ENCODE measurements at places on chromosomes 5 and 9. TPM values are rescaled to one million over a fixed set of nuclear protein-coding genes. Genes with fewer than 3 reads are reported as not detected.

Gene GFI1B
- not detected for total RNA-seq

Gene GABRA1
- total RNA-seq, result not detected

Gene GLDC
- total RNA-seq, result 68.8 TPM

Gene ANKRD20A1
- 0.17 TPM for total RNA-seq

Gene CERCAM
- total RNA-seq, result 49.1 TPM

Gene PCAT7
- total RNA-seq, result not detected

Gene SLC30A5
- 53.5 TPM for total RNA-seq

Gene WNK2
- total RNA-seq, result 1.0 TPM

Gene SLC4A9
- not detected for total RNA-seq

Gene PCDHB13
- total RNA-seq, result 0.23 TPM

Gene CDX1
- total RNA-seq, result not detected

Gene CDKN2B-AS1
- not detected for total RNA-seq

Gene TLN1
- 114 TPM for total RNA-seq

DNA sequence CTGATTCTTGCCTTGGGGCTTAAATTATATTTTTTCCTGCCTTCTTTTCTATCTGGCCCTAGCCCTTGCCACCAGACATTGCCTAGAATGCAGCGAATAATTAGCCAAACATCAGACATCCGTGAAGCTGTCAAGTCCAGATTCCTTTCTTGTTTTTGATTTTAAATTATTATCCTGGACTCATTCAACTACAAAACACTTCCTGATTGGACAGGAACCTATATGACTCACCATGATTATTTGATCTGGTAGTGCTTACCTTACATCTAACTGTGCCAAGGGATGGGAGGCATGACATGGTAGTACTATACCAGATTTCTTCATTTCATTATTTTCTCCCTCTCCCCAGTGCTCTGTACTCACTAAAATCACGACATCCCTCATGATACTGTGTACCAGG, 829.6 kb downstream of the TLR4 start:
- DNase-seq, result no peak

DNA sequence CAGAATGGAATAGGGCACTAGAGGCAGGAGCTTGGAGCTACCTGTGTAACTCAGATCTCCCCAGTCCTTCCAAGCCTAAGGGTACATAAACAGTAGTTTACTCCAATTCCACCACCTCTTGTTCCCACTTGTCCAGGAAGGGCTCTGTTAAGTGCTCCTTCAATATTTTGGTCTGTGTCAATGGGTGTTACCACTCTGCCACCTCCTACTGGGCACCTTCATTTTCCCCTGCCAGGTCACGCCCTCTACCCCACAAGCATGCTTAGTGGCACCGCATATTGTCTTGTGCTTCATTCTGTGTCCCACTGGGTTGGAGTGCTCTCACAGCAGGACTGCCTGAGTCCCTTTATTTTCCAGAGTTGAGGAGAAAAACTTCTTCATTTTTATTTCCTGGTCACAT, 459.8 kb downstream of the ARHGEF28 start:
- DNase-seq, result no peak

GRCh38 chr9:126471084-126471624, 142.6 kb upstream of the LMX1B start:
- DNase-seq, result no peak

DNA sequence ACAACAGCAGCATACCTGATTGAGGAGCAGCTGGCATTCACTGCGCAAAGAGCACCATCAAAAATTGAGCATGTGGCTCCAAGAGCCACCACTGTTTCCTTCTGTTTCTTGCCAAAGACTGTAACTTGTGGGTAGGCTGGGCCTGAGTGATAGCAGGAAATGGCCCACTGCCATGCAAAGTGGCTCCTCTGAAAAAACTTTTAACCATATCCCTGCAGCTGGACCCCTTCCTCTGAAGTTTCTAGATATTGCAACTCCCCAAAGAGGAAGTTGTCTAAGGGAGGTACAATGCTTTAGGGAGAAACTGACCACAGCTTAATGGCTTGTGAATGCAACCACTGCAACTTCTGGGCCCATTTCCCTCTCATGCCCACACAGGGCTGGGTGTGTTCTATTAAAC, 355.4 kb upstream of the PDE4D start:
- DNase-seq, result no peak

DNA sequence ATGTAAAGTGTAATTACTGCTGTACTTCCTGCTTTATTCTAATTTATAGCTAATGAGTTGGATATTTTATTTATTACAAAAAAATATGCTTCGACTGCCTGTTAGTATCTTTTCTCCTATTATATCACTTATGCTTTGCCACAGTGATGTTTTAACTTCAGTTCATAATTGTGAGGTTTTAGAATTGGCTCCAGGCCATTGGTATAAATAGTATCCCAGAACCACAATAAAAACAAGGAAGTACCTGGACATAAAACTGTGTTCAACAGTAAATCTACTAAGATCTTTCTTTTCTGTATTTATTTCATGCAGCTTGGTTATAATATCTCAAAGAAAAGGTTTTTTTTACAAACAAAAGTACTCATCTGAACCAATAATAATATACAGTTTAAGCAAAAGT, 354.3 kb upstream of the CDH9 start:
- no peak for DNase-seq

- DNase-seq, result no peak
Measured at GRCh38 chr5:59126708-59127573, 544.1 kb downstream of the RAB3C start.

GRCh38 chr5:73998489-73998888, 372.5 kb downstream of the ARHGEF28 start:
- no peak for DNase-seq

DNA sequence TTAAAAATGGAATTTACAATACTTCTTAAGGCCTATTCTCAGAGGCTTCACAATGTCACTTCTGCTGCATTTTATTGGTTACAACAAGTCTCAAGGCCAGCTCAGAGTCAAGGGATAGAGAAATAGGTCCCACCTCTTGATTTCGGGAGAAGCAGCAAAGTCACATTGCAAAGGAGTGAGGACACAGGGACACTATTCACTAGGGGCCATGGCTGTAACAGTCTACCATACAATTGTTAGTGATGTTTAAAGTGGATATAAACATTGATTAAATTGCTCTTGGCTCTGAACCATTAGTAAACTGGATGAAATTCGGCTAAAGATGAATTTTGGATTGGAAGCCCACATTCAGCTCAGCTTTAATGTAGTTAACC, 21.7 kb upstream of the CMBL start:
- DNase-seq, result no peak

DNA sequence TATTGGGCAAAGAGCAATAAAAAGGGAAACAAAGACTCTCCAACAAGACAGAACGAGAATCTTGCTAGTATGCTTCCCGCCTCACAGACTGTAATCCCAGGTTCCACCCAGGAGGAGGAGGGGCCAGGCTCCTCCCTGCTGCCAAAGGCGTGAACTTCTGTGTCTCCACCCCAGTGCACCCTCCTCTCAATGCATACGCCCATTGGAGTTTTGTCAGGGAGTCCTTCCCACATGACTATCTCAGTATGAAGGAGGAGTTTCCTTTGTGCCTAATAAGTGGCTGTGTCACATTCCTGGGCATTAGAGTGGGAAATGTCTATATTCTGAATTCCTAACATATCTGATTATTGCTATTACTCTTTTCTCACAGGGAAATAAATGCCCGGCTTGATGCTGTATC, 106.4 kb upstream of the DHFR start:
- DNase-seq, result no peak

GRCh38 chr5:16800477-16800876, 135.6 kb downstream of the MYO10 start:
- DNase-seq, result no peak

- no peak for DNase-seq
Measured at GRCh38 chr9:94490465-94490864, 64.4 kb upstream of the PCAT7 start.

GRCh38 chr5:112445626-112446350, 26.7 kb upstream of the EPB41L4A start:
- no peak for DNase-seq

DNA sequence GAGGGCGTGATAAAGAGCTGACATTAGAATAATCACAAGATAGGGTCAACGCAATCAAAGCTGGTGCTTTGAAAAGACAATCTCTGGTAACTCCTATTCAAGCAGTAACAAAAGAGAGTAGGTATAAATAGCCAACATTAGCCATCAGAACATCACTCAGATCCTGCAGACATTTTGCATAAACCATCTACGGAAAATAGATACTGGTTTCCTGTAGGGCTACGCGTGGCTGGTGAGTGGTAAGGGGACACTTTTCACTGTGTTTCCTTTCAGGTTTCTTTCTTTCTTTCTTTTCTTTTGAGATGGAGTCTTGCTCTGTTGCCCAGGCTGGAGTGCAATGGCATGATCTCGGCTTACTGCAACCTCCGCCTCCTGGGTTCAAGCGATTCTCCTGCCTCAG, 22.3 kb downstream of the TTF1 start:
- no peak for DNase-seq

DNA sequence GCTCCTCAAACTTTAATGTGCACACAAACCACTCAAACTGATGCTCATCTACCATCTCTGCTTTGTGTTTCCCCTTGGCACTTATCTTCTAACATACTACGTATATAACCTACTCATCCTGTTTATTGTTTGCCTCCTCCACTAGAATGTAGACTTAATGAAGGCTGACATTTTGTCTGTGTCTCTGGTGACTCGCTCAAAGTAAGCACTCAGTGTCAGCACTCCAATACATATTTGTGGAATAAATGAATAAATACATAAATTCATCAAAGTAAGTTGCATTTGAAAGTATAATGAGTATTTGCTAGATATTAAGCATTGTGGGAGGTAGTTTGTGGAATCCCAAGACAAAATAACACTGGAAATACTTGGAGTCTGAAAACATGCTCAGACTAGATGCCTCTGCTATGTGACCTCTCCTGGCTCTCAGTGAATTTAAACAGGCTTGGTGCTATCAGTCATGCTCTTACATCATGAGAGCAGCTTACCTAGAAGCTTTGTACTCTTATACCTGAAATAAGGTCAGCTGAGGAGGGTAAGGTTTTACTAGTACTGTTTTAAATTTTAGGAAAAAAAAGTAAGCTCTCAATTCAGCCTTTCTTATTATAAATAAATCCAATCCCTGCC, 37.0 kb upstream of the RANBP6 start:
- DNase-seq, result no peak

DNA sequence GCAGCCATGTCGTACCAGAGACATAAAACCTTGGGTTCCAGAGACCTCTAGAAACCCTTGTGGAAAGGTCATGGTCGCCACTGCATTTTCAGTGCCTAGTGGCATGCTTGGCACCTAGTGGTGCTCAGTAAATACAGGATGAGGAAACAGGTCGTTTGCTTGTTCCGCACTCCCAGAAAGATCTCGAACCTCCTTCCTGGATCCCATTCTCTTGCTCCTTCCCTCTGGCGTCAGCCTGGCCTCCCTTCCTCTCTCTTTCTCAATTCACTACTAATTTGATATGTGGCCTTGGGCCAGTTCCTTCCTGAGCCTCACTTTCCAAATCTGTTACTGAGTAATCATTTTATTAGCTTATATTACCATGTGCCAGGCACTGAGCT, 4.4 kb downstream of the NDST1 start:
- no peak for DNase-seq

DNA sequence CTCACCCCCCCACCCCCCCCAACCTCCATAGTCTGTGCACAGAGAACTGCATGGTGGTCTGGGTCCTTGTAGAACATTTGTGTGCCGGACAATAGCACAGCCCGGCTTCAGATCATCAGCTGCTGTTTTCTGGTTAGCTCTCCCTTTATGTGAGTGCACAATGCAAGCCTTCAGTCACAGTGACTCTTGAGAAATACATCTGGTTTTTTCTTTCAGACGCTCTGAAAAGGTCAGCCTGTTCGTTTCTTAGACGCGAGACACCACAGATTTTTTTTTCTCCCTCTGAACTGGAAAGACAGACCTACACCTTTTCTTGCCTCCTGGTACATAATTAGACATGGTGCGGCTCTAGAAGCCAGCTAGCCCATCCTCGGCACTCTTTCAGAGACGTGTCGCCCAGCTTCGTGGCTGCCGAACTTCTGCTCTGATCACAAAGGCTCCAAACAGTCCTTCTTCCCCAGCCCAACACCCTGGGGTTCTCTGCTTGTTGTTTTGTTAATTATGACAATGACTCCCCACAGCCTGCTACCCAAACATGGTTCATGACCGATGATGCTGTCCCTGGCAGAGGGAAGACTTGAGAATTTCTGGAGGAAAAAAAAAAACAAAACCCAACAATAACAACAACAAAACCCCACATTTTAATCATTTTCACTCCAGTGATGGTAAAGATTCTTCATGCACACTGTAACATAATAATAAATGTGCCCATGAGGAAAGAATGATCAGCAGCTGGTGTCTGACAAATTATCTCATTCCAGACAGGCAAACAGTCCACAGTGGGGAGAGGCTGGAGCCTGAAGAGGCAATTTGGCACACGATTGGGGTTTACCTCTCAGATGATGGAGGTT, 241.4 kb upstream of the ZNF462 start:
- no peak for DNase-seq

GRCh38 chr5:164237486-164237885, 732.1 kb downstream of the MAT2B start:
- DNase-seq, result no peak

- DNase-seq, result no peak
Measured at GRCh38 chr9:123568691-123569688, 213.0 kb downstream of the CRB2 start.

GRCh38 chr5:158563760-158564390, 535.8 kb downstream of the EBF1 start:
- DNase-seq, result no peak

GRCh38 chr9:78830301-78830700, 533.4 kb downstream of the PSAT1 start:
- no peak for DNase-seq

DNA sequence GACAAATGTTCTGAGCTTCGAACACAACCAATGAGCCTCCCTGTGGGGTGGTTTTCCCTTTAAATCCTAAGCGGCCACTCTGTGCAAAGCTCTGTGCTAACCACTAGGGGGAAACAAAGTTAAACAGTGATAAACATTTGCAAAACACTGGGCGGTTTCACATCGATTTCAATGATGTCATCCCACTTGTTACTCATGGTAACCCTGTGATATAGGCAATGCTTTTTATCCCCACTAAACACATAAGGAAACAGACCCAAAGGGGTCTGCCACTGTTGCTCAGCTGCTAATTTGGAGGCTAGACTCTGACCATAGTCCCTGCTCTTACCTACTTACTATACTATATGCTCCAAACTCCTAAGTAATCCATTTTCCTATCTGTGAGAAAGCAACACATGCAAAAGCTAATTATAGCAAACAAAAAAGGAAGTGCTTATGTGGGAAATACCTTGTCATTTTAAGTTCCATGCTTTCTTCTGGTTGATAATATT, 57.3 kb downstream of the PTPN3 start:
- peak; percentile 60 for DNase-seq

- no peak for DNase-seq
Measured at GRCh38 chr9:136943291-136944211, 987 bp downstream of the FBXW5 start.
